ENCODE measurements at places on chromosomes 16 and 17. TPM values are rescaled to one million over a fixed set of nuclear protein-coding genes. Genes with fewer than 3 reads are reported as not detected.

DNA sequence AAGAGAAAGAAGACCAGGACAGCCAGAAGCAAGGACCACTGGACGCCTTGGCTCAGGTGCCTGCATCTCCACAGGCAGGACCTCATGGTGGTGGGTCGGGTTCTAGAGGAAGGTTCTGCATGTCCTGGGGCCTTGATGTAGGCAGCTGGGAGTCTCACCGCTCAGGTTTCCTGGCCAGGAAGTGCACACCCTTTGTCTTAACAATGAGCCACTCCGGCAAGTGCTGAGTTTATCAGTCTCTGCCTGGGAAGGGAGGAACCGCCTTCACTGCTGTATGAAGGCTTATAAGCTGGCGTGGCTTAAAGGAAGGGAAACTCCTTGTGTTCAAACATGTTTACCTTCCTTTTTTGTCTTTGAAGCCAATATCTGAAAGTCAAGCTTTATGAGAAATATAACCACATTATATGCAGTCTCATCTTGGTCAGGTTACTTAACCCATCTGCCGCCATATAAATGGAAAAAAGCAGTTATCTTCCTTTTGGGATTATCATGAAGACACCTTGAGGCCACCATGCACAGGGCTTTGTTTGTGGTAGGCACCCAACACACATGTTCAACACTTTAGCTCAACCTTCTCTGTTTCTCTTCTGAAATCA, at the start of gene ST6GALNAC1:
ST6GALNAC1 (minus strand) TSS at position 205 of the 596 bp plus-strand sequence; CDS start at position 86, 119 bp downstream.
- peaks cover 37% of the 10 kb centered on the region for H3K27me3 ChIP-seq
- no peak within 1 kb of the TSS for H3K4me3 ChIP-seq
- H3K36me3 ChIP-seq, result peaks cover 3% of the 10 kb centered on the region
- no peak within 1 kb of the TSS for H3K27ac ChIP-seq

GRCh38 chr17:9677411-9677810, 32.1 kb downstream of the USP43 start:
- no peak for DNase-seq
- peaks cover 18% of the 10 kb centered on the region for H3K36me3 ChIP-seq
- H3K4me1 ChIP-seq, result no peaks in the 10 kb centered on the region
- no peak overlapping the region for H3K4me3 ChIP-seq

DNA sequence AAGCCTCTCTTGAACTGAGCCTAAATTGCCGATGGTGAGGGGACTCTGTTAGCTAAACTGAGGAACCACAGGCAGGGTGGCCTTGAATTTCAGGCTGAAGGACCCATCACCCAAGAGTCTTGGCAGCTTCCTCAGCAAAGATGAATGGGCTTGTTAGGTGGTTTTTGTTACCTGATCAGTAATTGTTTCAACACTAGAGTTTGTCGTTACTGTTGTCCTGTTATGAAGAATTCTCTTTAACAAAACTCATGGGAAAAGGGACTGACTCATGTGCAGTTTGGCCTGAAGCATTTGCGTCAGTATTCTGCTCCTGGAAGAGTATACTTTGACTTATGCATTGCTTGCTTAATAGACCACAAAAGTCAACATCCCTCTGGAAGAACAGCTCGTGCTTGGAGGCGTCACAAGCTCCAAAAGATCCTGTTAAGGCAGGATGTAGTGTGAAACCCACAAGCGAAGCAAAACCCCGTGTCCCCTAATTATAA, 206.0 kb downstream of the IRX3 start:
- peaks cover 29% of the 10 kb centered on the region for H3K4me1 ChIP-seq
- H3K36me3 ChIP-seq, result peaks cover 2% of the 10 kb centered on the region
- H3K4me3 ChIP-seq, result no peak overlapping the region
- peak overlapping the region; percentile 88 for H3K27ac ChIP-seq

Gene NPIPB6
- total RNA-seq, result 5.2 TPM

Gene AANAT
- total RNA-seq, result not detected

Measured in osteocyte (in vitro differentiated cells).